CD4-positive, alpha-beta T cell treated with Interleukin-2 at 100 ng/mL for 4 hours (primary cell): ENCODE measurements at places on chromosomes 2 and 18.

- DNase-seq: no peak
These were observed 185.5 kb downstream of the C1D start for GRCh38 chr2:67877301-67877700.

DNA sequence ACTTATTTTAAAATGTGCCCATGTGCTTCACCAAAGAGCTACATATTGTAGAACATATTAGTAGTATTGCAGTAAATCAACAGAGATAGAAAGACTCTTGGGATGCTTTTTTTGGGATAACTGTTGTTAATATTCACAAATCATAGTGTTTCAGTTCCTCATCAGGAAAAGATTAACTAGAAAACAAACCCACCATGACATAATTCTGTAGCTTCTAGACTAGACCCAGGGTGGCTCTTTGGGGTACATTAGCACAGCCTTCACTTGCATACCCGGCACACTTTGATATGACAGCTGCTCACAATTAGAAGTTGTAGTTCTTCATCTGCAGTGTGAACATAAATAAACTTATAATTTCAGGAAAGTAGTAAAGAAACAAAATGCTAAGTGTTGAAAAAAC, 154.2 kb downstream of the ATP9B start:
- DNase-seq: no peak

DNA sequence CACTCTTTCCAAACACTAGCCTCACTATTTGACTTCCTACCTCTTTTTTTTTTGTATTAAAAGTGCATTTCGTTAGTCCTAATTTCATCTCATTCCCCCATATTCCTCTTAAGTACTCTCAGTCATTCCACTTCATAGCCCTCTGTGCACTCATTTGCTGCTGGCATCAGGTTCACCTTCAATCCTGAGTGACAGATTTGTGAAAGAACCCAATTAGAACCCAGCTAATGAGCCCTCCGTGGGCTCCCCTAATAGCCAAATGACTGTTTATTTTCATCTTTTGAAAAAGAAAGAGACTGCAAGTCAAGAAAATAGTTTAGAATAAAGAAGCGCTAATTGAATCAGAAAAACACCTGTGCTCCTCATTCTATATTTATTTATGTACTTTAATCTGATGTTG, 512.1 kb upstream of the LRATD1 start:
- DNase-seq: no peak

DNA sequence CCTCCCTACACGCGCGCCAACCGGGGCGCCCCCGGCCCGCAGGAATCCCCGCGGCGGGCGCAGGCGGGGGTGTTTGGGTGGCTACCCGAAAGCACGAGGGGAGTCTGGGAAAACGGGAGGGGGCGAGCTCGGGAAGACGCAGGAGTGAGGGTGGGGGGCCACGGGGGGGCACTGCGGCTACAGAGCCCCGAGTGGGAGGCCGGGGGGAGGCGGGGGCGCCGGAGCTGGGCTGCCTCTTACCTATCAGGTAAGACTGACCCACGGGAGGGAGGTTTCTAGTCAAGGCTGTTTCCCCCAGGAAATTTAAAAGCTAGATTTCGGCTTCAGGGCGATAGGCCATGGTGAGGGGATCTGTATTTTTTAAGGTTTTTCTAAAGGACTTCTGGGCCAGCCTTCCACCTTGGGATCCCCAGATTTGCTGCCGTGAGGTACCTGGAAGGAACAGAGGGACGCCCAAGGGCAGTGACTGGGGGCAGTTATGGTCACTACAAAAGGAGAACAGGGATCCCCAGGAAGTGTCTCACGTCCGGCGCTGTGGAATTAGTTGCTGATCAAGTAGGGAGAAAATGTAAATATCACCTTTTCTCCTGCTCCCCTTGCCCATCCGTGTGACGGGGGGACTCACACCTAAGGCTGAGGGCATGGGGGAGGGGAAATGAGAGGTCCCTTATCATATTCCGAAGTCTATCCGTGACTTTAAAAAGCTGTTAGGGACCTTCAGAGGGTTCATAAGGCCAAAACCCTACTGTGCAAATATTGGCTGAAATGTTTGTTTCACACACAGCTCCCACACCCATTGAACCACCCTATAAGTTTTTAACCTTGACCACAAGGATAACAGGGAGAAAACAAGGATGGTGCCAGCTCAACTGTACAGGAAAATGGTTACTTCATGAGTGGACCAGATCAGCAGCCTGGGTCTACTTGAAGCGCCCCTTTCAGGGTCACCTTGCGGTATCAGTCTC, 638 bp upstream of the IRS1 start:
- no peak for DNase-seq
